ENCODE measurements at places on chromosomes 6 and 20.

DNA sequence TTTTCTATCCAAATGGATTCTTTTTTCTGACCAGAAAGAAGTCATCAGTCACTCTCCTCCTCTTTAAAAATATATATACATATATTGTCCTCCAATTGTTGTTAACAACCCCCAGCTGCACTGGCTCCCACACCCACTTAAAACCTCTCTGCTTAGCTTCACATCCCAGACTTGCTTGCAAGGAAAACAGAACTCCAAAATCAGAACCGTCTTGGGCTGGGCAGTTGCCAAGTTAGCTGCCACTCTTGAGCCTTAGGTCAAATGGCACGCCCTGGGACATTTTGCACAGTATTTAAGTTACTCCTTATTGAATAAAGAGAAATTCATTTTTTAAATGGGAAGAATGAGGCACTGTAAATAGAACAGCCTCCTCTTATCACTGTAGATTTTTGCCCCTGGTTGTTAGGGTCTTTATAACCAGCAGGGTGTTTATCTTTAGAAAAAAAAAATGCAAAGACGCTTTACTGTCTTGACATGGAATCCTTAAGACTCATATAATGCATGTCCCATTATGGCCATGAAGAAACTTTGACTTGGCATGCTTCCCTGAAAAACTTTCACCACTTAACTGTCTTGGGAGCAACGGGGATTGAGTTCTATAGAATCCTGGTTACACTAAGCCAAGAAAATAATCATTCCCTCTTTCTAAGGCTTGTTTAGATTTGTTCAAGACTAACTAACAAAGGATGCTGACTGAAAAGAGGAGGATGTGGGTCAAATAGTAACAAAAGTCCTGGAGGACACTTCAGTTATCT is 204.5 kb downstream of the ISM1 start:
- DNase-seq, result no peak

GRCh38 chr6:166612471-166612881 is 14.6 kb downstream of the RPS6KA2 start:
- DNase-seq, result no peak

- no peak for DNase-seq
Measured at GRCh38 chr20:53040693-53041589, 68.8 kb downstream of the TSHZ2 start.

GRCh38 chr6:2857580-2858337 is 16.1 kb upstream of the SERPINB1 start:
- no peak for DNase-seq

DNA sequence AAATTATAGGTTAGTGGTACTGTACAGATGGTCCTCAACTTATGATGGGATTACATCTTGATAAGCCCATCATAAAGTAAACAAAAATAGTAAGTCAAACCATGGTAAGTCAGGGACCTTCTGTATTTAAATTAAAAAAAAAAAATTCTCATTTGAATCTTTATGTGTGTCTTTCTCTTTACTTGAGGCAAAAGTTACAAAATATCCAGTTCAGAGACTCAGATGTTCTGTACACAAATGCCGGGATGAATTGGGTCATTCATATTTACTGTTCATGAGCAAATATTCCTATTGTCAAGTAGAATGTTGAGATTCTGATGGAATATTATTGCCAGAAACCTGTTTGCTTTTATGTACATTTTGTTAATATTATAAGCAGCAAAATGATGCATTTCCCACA is 13.4 kb downstream of the PHACTR2 start:
- DNase-seq, result no peak

GRCh38 chr6:56214041-56214702 is 33.2 kb downstream of the COL21A1 start:
- no peak for DNase-seq

- no peak for DNase-seq
Measured at GRCh38 chr20:57244627-57245214, 21.7 kb downstream of the BMP7 start.

DNA sequence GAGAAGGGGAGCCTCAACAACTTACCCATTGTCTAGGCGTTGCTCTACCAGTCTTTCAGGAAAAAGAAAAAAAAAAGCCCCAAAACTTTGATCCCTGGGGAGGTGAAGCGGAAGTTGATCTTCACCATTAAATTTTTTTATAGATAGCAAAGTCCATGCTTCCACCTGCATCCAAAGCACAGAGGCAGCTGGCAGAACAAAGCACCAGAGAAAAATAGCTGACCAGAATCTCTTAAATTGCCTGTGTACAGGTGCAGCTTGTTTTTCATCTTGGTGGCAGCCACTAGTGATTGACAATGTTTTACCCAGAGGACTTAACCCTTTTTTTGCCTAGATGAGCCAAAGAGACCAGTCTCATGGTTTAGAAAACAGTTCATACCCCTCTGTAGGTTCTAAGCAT is 86.0 kb downstream of the MYB start:
- no peak for DNase-seq

DNA sequence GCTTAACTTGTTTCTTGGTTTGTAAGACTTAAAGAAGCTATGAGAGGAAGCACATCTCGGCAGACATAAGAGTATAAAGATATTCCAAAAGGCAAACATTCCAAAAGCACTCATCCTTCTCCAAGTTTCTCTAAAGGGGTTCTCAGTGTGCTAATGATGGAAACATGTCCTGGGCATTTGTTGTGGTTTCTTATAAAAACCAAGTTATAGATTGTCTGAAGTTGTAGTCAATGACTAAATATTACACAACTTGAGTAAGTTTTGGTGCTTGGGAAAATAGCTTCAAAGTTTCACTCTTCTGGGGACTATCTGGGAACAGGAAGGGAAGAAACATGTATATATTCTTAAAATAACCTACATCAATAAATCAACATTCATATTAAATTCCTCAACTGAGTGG is 128.3 kb upstream of the TBX18 start:
- no peak for DNase-seq

- DNase-seq, result no peak
Measured at GRCh38 chr20:12748359-12748994, 260.3 kb upstream of the SPTLC3 start.

- no peak for DNase-seq
Measured at GRCh38 chr20:41902346-41902745, 284.2 kb upstream of the CHD6 start.

- peak; percentile 16 for DNase-seq
Measured at GRCh38 chr20:21048841-21049273, 57.3 kb downstream of the LINC00237 start.

DNA sequence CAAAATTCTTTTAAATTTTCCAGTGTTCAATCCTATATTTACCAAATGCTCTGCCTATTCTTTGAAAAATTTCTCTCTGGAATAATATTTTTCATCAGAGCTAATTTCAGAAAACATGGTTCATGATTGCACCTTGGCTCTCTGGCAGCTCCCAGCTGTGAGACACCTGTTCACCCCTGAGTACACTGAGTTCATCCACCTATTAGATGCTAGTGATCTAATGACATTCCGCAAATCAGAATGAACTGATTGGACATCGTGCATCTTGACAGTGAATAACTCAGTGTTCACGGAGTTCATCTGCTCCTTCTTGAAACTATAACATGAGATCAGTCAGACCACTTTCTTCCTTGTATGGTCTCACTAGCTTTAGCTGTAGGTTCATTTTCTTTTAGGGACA is 3.9 kb upstream of the SHPRH start:
- DNase-seq, result no peak

DNA sequence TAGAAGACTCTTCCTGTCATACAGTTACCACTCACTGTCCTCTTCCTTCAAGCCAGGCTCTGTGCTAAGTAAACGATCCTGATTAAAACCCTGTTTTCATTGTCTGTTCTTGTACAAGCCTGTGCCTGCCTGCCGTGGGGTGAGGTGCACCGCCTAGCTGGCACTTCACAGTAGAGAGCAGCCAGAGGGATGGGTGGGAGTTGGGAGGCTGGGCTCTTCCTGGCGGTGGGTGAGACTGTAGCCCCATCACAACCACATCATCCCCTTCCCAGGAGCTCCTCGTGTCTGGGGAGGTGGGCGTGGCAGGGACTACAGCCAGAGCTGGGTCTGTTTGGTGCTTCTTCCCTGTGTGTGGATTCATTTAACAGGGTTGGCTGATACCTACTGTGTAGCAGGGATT is 382.0 kb downstream of the TAF4 start:
- DNase-seq, result no peak

DNA sequence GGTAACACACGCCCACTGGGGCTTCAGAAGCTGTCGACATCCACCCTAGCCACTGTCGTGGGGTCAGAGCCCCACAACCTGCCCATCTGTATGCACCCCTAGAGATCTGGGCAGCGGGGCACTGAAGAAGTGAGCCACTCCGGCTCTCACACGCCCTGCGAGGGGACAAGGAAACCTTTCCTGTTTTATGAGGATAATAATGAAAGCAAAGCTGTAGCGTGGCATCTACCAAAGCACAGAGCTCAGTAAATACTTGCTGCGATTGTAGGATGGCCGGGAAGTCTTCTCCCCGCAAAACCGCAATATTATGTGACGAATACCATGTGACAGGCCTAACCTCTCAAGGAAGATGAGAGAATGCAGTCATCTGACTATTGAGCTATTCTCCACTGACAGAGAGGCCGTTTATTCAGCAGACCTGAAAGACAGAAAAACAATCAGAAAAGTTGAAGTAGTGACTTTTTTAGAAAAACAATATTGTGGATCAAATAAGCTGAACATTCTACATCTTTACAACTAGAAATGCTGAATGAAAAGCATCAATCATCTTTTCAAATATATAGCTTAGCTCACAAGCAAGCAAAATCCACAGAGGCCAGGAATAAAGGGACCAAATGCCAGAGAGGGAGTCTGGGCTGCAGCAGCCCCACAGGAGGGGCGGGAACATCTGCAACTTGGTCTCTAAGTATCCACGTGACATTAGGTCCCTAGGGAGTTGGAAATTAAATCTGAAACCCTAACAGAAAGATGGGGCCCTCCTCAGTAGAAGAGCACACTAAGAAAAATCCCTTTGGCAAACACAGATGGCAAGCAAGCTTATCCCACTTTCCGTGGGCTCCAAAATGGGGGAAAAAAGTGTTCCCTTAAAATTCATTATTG is 207.8 kb downstream of the TTLL2 start:
- DNase-seq, result no peak

Measured in stimulated activated CD8-positive, alpha-beta memory T cell treated with anti-CD3 and anti-CD28 coated beads, Interleukin-4, amount 100 ng/mL, for 4 hours (primary cell).